ENCODE measurements at places on chromosomes 4 and X.

DNA sequence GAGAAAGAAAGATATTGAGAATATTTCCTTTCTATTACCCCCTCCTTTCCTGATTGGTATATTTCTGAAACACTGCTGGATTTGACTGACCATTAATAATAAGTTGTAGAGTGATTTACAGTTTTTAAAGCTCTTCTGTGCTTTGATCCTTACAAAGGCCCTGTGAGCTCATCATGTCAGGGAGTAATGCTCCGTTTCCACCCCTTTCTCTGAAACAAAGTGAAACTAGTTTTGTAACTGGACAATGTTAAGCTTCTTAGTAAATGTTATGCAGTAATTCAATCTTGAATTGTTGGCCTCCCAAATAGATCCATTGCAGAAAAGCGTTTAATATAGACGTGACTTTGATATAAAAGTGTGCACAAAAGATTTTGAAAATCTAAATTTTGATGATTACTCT, 190.1 kb upstream of the GNPDA2 start:
- DNase-seq, result no peak

DNA sequence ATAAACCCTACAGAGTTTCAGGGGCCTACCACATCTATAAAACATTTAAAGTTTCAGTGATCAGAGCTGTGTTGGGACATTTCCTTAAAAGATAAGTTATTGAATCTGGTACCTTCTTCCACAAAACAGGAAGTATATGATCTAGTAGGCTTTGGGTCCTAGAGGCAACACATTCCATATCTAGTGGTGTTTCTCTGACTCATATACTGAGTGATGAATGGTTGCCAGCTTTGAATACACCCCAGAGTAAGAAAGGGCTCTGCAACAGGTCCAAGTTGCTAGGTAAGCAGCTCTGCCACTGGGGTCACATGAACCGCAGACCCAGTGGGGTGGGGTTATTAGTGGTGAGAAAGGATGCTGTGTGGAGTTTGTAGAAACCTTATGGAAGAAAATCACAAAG, 32.4 kb upstream of the BLTP1 start:
- DNase-seq, result no peak

GRCh38 chr4:55675196-55675793, 39.2 kb upstream of the NMU start:
- DNase-seq, result no peak

GRCh38 chr4:75289914-75290582, 224.2 kb downstream of the RCHY1 start:
- DNase-seq, result no peak

GRCh38 chr4:183832776-183833450, 72.2 kb upstream of the STOX2 start:
- DNase-seq, result no peak

DNA sequence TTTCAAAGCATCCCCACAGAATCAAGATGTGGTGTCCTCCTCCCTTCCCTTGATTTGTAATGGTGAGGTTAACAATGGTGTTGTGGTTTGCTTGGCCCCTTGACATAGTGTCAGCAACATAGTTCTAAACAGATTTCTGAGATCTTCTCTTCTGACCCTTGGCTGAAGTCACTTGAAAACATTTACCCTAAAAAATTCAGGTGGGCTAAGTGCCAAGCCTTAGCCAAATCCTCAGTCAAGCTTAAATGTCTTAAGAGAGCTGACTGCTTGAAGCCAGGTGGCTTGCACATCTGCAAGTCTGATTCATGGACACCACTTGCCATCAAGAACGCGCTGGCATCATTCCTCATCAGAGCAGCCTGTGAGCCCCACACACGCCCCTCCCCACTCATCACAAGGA, 173.2 kb downstream of the MGST2 start:
- DNase-seq, result no peak

DNA sequence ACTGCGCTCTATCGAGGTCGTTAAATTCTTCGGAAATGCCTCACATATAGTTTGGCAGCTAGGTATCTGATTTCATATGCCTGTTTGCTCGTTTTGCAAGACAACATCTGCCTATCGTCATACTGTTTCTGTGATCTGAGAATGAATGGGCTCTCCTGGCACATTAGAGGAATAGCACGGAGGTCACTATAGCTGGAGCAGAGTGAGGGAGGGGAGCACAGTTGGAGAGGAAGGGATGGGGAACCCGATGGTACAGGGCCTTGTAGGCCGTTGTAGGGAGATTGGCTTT, 552 bp downstream of the IKBKG start:
- no peak for DNase-seq

Measured in fibroblast of skin of left biceps (primary cell).